ENCODE measurements at places on chromosomes 12 and 14.

DNA sequence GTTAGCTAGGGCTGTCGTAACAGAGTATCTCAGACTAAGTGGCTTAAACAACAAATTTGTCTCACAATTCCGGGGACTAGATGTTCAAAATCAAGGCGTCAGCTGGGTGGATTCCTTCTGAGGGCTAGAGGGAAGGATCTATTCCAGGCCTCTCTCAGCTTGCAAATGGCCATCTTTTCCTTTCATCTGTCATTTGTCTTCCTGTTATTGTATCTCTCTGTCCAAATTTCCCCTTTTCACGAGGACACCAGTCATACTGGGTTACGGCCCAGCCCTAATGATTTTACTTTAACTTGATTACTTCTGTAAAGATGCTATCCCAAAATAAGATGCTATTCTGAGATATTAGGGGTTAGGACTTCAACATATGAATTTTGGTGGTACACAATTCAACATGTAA is 119.0 kb upstream of the CPSF6 start:
- no peak for DNase-seq

GRCh38 chr12:116977465-116978380 is 67.0 kb downstream of the FBXW8 start:
- DNase-seq: no peak

DNA sequence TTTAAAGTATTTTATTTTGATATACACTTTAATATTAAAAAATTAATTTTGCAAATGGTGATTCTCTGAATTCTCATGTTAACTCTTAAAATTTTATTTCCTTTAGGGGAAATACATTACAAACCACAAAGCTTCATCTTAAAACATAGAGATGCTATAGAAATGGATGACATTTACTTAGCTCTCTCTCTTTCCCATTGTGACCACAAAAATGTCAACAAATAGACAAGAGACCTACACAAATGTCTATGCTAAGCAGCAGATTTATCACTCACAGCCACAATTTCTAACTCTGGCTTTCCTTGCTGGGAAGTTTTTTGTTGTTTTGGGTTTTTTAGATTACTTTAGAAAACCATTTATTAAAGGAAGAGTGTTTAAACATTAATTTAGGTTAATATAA is 19.9 kb upstream of the PHC1 start:
- no peak for DNase-seq

GRCh38 chr14:105299654-105300541 is 903 bp downstream of the BRF1 start:
- no peak for DNase-seq

DNA sequence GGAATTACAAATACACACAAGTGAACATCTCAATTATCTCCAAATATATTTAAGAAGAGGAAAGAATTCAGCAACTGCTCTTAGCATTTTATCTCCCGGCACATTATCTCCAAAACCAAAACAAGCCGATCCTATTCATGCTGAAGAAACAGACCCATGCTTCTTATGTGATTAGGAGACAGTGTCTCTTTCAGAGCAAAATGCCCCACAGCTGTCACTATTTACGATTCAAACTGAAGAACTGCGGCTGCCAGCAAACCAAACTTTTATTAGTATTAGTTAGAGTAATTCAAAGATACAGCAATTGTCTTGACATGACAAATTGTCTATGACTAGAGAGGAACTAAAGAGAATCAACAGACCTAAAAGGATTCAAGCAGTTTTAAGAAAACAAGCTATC is 79.4 kb downstream of the SETD3 start:
- DNase-seq: no peak

GRCh38 chr12:113019025-113019424 is 37.5 kb upstream of the DTX1 start:
- DNase-seq: no peak

DNA sequence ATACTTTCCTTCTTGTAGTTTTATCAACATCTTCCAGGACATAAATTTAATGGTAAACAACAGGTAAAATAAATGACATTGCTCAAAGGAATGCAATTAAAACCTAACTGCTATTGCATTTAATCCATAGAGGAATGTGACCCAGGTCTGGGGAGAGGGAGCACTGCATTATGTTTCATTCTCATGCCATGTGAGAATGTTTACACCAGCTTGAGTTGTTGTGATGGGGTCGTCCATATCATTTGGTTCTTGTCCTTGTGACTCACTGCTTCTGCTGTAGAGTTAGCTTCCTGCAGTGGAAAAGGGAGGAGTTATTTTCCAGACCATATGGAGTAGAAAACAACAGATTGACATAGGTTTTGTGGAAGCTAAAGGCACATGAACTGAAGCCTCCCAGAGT is 129.3 kb upstream of the PMCH start:
- DNase-seq: no peak

DNA sequence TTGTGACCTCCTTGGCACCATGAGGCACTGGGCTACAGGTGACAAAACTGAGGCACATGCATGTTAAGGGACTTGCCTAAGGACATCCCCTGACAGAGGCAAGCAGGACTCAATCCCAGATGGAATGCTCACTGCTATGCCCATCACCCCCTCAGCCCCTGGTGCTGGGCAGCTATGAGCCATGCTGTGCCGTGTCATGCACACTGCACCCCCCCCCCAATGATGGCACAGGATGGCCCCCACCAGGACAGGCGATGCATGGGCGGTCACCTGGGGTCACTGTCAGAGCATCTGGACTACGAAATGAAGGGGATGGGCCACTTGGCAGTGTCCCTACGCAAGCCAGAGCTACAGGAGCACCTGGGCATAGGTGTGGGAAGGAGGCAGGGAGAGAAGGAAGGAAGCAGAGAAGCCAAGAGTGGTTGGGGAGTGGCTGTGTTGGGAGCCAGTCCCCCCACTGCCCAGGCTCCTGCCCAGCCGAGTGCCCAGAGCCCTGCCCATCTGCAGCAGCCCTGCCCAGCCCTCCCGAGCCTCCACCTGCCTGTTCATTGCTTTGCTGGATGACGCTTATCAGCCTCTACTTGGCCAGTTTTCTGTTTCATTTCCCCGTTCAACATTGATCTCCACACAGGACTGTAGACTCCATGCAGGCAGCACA is 84.9 kb upstream of the DIO3 start:
- no peak for DNase-seq

DNA sequence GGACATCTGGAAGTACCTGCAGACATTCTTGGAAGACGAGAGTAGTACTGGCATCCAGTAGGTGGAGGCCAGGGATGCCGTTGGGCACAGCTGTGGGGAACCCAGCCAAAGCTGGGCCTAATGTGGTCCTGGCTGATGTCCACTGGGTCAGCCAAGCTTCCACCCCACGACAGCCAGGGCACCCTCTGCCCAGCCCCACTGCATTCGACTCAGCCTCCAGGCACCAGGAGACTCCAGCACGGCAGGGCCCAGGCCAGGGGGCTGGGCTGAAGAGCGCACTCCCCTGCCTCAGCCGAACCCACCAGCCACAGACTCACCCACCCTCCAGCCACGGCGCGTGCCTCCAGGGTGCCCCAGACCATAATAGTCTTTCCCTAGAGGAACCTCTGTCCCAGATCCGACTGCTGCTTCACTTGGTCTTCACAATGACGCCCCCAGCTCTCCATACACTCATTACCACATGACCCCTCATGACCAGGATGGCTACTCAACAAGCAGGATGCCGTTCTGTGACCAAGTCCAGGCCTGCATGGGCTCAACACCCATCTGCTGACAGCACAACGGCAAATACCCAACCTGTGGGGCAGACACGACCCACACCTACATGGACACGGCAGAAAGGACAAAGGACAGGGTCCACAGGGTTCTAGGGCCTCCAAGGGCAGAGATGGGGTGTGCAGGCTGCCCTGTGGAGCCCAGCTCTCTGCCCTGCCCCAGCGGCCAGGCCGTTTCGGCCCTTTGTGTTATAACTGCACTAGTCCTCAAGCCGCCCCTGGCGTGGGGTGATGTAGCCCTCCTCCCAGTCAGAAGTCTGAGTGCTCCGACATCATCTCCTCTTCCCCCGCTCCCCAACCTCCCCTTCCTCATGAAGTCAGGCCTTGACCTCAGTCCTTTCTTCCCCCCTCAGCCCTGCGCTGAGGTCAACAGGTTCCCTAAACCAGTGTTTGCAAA is 22.8 kb downstream of the ITPK1 start:
- DNase-seq: no peak

GRCh38 chr12:1879633-1880032 is 38.8 kb downstream of the CACNA2D4 start:
- DNase-seq: no peak

GRCh38 chr12:79326663-79327062 is 364.1 kb downstream of the PAWR start:
- DNase-seq: no peak

GRCh38 chr12:93614917-93615596 is 42.6 kb downstream of the SOCS2 start:
- DNase-seq: no peak

GRCh38 chr12:93135286-93136239 is 206.5 kb upstream of the EEA1 start:
- DNase-seq: no peak

- no peak for DNase-seq
Observed at GRCh38 chr12:19978193-19978592, 390.1 kb upstream of the PDE3A start.

GRCh38 chr12:94952325-94952724 is 51.2 kb downstream of the NDUFA12 start:
- no peak for DNase-seq

GRCh38 chr12:63037746-63038712 is 103.1 kb upstream of the PPM1H start:
- DNase-seq: no peak

DNA sequence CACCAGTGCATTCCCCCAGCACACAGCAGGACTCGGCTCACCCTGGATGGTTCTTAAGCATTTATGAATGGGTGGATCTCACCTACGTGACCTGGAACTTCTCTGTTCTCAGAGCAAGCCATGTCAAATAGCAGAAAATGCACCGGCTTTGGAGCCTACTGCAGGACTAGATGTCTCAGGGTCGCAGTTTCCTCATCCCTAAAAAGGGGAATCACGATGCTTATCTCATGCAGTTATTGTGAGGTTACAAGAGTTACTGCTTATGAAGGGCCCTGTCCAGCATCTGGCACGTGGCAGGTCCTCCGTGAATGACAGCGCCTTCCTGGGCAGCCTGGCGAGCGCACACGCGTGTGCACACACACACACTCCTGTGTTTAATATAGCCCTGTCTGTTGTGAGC is 128.5 kb downstream of the ETV6 start:
- DNase-seq: no peak

- DNase-seq: no peak
Observed at GRCh38 chr12:112908548-112908947, 1.8 kb downstream of the OAS1 start.

GRCh38 chr12:10540776-10541205 is 35.1 kb downstream of the EIF2S3B start:
- DNase-seq: no peak
